ENCODE measurements at places on chromosomes 2 and 18.

DNA sequence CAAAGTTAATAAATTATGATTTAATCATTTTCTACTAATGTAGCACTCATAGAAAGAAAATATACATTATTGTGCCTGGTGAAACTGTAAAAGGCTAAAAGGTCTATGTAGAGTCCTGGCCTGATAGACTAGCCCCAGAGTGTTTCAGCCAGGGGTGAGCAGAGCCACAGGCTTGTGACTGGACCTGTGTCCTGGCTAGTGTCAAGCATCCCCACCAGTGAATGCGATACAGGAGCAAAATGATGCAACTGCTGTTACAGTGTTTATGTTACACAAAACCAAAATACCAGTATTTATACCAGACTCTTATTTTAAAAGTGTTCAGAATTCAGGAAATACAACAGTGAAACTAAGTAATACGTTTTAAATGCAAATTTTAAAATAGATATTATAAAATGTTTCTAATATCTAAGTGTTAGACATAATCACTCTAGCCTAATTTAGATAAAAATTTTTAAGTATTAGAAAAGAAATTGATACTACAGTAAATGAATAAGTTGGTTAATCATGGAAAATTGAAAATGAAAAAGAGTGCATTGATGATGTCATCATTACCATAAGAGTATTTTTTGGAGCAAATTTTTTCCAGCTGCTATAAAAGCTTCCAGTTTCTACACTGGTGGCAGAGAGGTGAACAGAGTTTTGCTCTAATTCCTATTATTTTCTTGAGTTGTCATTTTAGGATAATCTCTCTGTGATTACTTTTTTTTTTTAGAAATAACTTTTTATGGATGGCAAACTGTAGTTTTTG, 6.2 kb upstream of the TSPYL6 start:
- H3K27ac ChIP-seq = no peak overlapping the region
- H3K4me1 ChIP-seq = no peaks in the 10 kb centered on the region
- no peaks in the 10 kb centered on the region for H3K27me3 ChIP-seq
- H3K36me3 ChIP-seq = no peaks in the 10 kb centered on the region

DNA sequence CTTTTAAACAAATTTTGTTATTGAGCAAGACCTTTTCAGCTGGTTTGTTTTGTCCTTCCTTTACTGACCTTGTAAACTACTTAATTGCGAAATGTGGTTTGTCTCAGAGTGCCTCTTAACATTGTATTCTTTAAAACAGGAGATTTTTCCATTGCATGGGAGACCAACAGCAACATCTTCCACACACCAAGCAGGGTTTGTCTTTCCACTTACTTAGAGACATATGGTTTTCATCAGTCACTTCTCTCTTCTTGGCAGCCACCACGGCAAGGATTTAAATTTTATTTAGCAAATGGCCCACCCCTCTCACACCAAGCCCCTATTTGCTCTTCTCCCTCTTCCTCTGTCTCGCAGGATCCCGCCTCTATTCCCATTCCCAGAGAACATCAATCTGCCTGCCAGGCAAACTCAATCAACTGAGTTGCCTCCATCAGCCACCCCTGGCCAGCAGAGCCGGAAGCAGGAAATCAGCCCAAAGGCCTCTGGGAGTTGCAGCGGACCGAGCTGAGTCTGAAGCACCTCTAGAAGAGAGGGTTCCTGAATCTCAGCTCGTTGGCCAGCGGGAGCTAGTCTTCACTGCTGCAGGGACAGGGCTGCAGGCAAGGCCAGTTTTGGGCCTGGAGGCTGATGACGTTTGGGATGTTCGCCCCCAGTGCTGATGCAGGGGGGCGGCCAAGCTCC, 11.3 kb upstream of the CIB4 start:
- H3K4me1 ChIP-seq = no peaks in the 10 kb centered on the region
- peak; percentile 26 for DNase-seq
- H3K27me3 ChIP-seq = no peaks in the 10 kb centered on the region
- H3K4me3 ChIP-seq = no peak overlapping the region
- H3K27ac ChIP-seq = peak overlapping the region; percentile 55

DNA sequence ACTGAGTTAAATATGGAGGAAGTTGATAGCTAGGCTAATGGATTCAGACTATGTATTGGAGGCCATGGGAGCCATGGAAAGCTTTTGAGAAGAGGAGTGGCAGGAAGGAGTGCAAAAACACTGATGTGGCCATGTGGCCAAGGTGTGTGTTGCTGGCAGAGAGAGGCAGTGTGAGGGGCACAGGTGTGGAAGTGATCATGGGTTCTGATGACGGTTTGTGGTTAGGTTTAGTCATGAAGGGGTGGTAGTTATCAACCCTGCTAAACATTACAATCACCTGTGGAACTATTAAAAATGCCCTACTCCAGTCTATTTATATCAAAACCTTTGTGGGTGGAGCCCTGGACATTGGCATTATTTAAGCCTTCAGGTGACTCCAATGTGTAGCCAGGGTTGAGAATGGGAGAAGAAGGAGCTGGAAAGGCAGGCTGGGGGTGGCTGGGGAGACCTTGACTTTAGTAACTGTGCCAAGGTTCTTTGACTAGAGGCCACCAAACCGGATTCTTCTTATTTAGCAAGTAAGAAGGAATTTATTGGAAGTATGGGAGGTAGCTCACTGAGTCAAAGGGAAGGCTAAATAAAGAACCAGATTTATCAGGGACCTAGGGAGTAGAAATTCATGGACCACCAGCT, 13.5 kb downstream of the GPR39 start:
- no peak overlapping the region for H3K4me3 ChIP-seq
- no peaks in the 10 kb centered on the region for H3K27me3 ChIP-seq
- H3K4me1 ChIP-seq = no peaks in the 10 kb centered on the region

GRCh38 chr2:96631804-96632435, 6.2 kb downstream of the KANSL3 start:
- no peaks in the 10 kb centered on the region for H3K36me3 ChIP-seq
- peaks cover 7% of the 10 kb centered on the region for H3K4me1 ChIP-seq
- no peak overlapping the region for H3K27ac ChIP-seq

DNA sequence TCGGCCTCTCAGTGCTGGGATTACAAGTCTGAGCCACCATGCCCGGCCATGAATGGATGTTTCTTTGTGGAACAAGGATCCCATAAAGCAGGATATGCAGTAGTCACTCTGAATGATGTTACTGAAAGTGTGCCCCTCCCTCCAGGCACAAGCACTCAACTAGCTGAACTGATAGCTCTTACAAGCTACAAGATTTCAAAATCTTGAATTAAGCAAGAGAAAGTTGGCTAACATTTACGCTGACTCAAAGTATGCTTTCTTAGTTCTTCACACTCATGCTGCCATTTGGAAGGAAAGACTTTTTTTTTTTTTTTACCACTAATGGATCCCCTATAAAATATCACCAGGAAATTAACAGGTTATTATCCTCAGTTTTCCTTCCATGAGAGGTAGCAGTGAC, 549.0 kb upstream of the PKDCC start:
- DNase-seq = no peak
- no peaks in the 10 kb centered on the region for H3K4me1 ChIP-seq

- H3K36me3 ChIP-seq = no peaks in the 10 kb centered on the region
- no peak overlapping the region for H3K4me3 ChIP-seq
- no peak for DNase-seq
- no peaks in the 10 kb centered on the region for H3K4me1 ChIP-seq
- no peak overlapping the region for H3K27ac ChIP-seq
Observed at GRCh38 chr18:77344786-77345500, 95.3 kb downstream of the GALR1 start.

- H3K27me3 ChIP-seq = no peaks in the 10 kb centered on the region
- H3K36me3 ChIP-seq = no peaks in the 10 kb centered on the region
- no peak overlapping the region for H3K4me3 ChIP-seq
Observed at GRCh38 chr2:238104226-238104690, 4.1 kb downstream of the ESPNL start.

GRCh38 chr2:72023678-72024390, 123.8 kb downstream of the CYP26B1 start:
- H3K27me3 ChIP-seq = no peaks in the 10 kb centered on the region
- no peak overlapping the region for H3K4me3 ChIP-seq
- peak; percentile 7 for DNase-seq
- H3K27ac ChIP-seq = no peak overlapping the region
- no peaks in the 10 kb centered on the region for H3K36me3 ChIP-seq

GRCh38 chr2:216188559-216188850, 79.4 kb downstream of the XRCC5 start:
- H3K4me3 ChIP-seq = no peak overlapping the region
- no peak overlapping the region for H3K27ac ChIP-seq
- H3K36me3 ChIP-seq = no peaks in the 10 kb centered on the region
- no peaks in the 10 kb centered on the region for H3K27me3 ChIP-seq
- no peaks in the 10 kb centered on the region for H3K4me1 ChIP-seq

- no peak for DNase-seq
- no peak overlapping the region for H3K27ac ChIP-seq
- no peaks in the 10 kb centered on the region for H3K4me1 ChIP-seq
Observed at GRCh38 chr18:55731594-55732042, 143.6 kb upstream of the TCF4 start.

DNA sequence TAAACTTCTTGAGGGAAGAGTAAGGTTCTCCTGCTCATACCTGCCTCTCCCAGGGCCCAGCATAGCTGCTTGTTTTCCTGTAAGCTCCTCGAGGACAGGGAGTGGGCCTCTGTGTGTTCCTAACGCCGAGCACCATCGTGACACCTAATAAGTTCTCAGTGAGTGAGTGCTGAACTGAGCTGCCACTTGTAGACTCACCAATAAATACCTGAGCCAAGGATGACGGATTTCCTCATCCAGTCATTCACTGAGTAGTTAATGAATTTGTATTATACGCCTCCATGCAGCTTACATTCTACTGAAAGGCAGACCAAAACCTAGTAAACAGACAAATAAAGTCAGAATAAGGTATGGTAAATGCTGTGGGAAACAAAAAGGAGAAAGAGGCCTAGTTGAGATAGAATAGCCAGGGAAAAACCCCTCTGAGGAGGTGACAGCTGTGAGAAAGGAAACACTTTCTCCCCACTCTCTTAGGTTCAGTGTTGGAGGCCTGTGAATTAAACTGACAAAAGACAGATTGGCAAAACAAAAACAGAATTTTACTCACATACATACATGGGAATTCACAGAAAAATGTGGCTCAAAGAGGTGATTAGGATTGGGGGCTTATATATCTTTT, 138.6 kb downstream of the B3GNT2 start:
- H3K4me3 ChIP-seq = no peak overlapping the region
- no peaks in the 10 kb centered on the region for H3K36me3 ChIP-seq
- no peak for DNase-seq
- H3K27me3 ChIP-seq = no peaks in the 10 kb centered on the region
- no peak overlapping the region for H3K27ac ChIP-seq
- H3K4me1 ChIP-seq = no peaks in the 10 kb centered on the region

- H3K36me3 ChIP-seq = no peaks in the 10 kb centered on the region
- H3K4me3 ChIP-seq = peak overlapping the region; percentile 12
- H3K27ac ChIP-seq = no peak overlapping the region
- H3K4me1 ChIP-seq = no peaks in the 10 kb centered on the region
- DNase-seq = peak; percentile 30
- H3K27me3 ChIP-seq = no peaks in the 10 kb centered on the region
Observed at GRCh38 chr2:62570861-62571698, 65.1 kb upstream of the TMEM17 start.

- no peak overlapping the region for H3K4me3 ChIP-seq
- H3K27ac ChIP-seq = no peak overlapping the region
- no peaks in the 10 kb centered on the region for H3K4me1 ChIP-seq
- H3K36me3 ChIP-seq = no peaks in the 10 kb centered on the region
- H3K27me3 ChIP-seq = no peaks in the 10 kb centered on the region
Observed at GRCh38 chr2:7639476-7639875, 722.3 kb downstream of the RNF144A start.

DNA sequence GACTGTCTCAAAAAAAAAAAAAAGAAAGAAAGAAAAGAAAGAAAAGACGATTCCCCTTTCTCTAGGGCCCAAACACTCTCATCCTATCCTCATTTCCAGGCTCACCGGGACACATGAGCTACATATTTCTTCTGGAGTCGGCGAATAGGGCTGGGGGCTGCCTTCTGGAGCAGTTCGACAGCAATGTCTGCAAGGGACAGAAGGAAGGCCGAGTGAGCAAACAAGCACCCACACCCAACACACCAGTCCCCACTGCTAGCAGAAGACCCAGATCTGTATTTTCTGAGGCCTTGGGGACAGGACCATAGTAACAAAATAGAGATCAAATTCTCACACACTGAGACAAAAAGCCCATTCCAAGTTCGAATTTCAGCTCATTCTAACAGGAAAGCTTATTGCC, 1.2 kb downstream of the CNPPD1 start:
- H3K27ac ChIP-seq = peak overlapping the region; percentile 100
- DNase-seq = no peak
- H3K4me1 ChIP-seq = peaks cover 8% of the 10 kb centered on the region
- peak overlapping the region; percentile 76 for H3K4me3 ChIP-seq

- H3K36me3 ChIP-seq = no peaks in the 10 kb centered on the region
- H3K4me3 ChIP-seq = no peak overlapping the region
Observed at GRCh38 chr18:43744960-43745745, 467.9 kb upstream of the SYT4 start.

DNA sequence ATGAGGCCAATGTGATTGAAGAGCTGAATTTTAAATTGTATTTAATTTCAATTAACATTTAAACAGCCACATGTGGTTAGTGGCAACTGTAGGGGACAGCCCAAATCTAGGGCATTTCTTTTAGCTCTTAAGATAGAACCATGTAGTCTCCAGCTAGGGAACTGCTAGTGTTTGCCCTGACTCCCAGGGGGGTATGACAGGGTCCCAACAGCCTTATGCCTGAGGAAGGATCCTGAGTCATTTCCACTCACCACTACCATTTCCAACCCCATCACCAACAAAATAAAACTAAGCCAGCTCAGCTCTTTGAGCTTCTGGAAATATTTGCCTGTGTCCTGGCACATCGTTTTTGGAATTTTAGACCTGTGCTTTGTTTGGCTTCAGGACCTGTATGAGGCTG, 13.7 kb upstream of the GMCL1 start:
- no peak overlapping the region for H3K27ac ChIP-seq
- H3K4me3 ChIP-seq = no peak overlapping the region
- H3K27me3 ChIP-seq = no peaks in the 10 kb centered on the region
- no peaks in the 10 kb centered on the region for H3K4me1 ChIP-seq
- DNase-seq = no peak

- no peaks in the 10 kb centered on the region for H3K36me3 ChIP-seq
- no peaks in the 10 kb centered on the region for H3K27me3 ChIP-seq
- H3K27ac ChIP-seq = no peak overlapping the region
- H3K4me1 ChIP-seq = no peaks in the 10 kb centered on the region
Observed at GRCh38 chr2:39381653-39382052, 55.4 kb downstream of the MAP4K3 start.

DNA sequence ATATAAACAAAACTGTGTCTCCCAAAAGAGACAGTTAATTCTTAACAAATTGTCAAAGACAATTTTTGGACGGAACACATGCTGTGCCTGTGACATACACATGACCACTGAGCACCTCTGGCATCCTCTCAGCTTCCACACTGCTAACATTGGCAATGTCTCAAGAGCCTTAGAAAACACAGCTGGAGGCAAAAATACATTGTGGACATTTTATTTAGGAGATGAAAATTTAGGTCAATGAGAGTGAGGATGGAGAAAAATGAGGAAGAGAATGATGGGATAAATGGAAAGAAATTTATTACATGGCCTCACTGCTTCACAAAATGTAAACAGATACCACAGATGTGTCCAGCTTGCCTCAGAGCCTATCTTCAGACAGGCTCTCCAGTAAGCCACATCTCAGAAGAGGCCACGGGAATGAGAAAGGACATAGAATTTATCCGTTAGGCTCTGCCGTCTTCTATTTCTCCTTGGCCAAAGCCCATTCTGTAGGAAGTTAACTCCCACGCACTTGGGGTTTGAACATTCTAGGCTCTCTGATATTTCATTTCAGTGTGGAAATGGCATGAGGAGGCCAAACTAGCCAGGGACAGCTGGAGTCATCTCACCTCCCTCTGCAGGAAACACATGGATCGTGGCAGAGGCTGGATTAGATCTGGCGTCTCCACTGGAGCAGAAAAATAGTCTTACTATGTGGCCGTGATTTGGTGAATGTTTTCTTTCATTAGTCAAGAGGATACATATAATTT, 519.4 kb upstream of the DSEL start:
- H3K27ac ChIP-seq = no peak overlapping the region
- DNase-seq = no peak
- no peaks in the 10 kb centered on the region for H3K4me1 ChIP-seq
- no peaks in the 10 kb centered on the region for H3K36me3 ChIP-seq
- no peak overlapping the region for H3K4me3 ChIP-seq

Measured in colonic mucosa (tissue), 4 donors.